AG04449 (cell line): ENCODE measurements at places on chromosomes 1 and 21.

DNA sequence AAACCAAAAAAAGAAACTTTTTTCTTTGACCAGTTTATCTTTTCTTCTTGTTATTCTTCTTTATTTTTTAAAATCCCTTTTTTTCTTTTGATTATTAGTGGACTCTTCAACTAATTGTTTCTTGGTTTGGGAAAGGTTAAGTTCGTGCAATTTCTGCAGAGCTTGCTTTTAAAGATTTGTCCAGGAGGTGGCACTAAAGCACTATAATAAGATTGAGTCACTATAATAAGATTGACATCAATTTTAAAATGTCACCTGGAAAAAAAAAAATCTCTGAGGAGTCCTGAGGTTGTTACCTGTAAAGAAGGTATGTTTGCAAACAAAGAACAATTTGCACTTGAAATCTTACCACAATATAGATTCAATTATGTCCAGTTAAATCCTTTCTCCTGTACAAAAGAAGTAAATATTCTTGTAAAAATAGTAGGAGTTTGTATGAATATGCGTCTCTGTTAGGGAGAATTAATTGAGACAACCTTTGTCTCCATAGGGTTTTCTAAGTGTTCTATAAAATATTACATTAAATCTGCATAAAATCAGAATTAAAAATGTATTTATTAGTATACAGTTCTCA lies 166.7 kb downstream of the ADGRL4 start:
- DNase-seq = no peak

- DNase-seq = no peak
Observed at GRCh38 chr1:205976708-205977401, 26.3 kb downstream of the RAB7B start.

- peak; percentile 86 for DNase-seq
Observed at GRCh38 chr1:8873506-8874229, 4.8 kb downstream of the ENO1 start.

GRCh38 chr1:64929221-64929620 lies 37.1 kb downstream of the JAK1 start:
- no peak for DNase-seq

GRCh38 chr1:147504801-147505311 lies 36.4 kb upstream of the BCL9 start:
- DNase-seq = no peak

GRCh38 chr1:96845464-96845863 lies 123.9 kb downstream of the PTBP2 start:
- no peak for DNase-seq
